ENCODE measurements at places on chromosomes 5 and 9. TPM values are rescaled to one million over a fixed set of nuclear protein-coding genes. Genes with fewer than 3 reads are reported as not detected.

PAPPA gene
- total RNA-seq: under 0.01 TPM

C5orf34 gene
- 1.9 TPM for total RNA-seq

LCN2 gene
- total RNA-seq: 4.7 TPM

UBAC1 gene
- total RNA-seq: 19.3 TPM

SLC2A6 gene
- 23.3 TPM for total RNA-seq

PRLR gene
- 1.6 TPM for total RNA-seq

COL5A1 gene
- 0.21 TPM for total RNA-seq

PCDHGA7 gene
- 0.42 TPM for total RNA-seq

ARSI gene
- total RNA-seq: 4.8 TPM

PNPLA7 gene
- total RNA-seq: 2.3 TPM

TAF11L10 gene
- total RNA-seq: not detected

MYOT gene
- not detected for total RNA-seq

ATP10B gene
- total RNA-seq: under 0.01 TPM

LIX1 gene
- not detected for total RNA-seq

SLC4A9 gene
- total RNA-seq: 0.10 TPM
